ENCODE measurements at places on chromosomes 3 and 15. TPM values are rescaled to one million over a fixed set of nuclear protein-coding genes. Genes with fewer than 3 reads are reported as not detected.

Gene TUSC7
- not detected for total RNA-seq

Gene IGSF11
- not detected for total RNA-seq

Gene SETD2
- 30.3 TPM for total RNA-seq

Gene RPN1
- total RNA-seq = 592 TPM

Gene BHLHE40
- 22.8 TPM for total RNA-seq

Gene AEN
- total RNA-seq = 91.4 TPM

Gene RTP1
- total RNA-seq = not detected

Gene ZBTB11
- 17.2 TPM for total RNA-seq

Measured in IMR-90 (cell line).